ENCODE measurements at places on chromosomes 1 and 21. TPM values are rescaled to one million over a fixed set of nuclear protein-coding genes. Genes with fewer than 3 reads are reported as not detected.

The OR2T33 gene
- not detected for total RNA-seq

The GPR161 gene
- total RNA-seq: 15.0 TPM

The RHD gene
- not detected for total RNA-seq

The C1orf94 gene
- not detected for total RNA-seq

The GBP1 gene
- 0.15 TPM for total RNA-seq

The CLEC20A gene
- not detected for total RNA-seq

The S100A7 gene
- not detected for total RNA-seq

The LCE1C gene
- total RNA-seq: not detected

The TNNT2 gene
- 0.24 TPM for total RNA-seq

The RHEX gene
- total RNA-seq: not detected

The CCDC185 gene
- total RNA-seq: not detected

The FMO3 gene
- not detected for total RNA-seq

The PTGS2 gene
- total RNA-seq: 7.5 TPM

The HRNR gene
- total RNA-seq: not detected

The CLIC6 gene
- 0.09 TPM for total RNA-seq

The SEC16B gene
- 0.68 TPM for total RNA-seq

The S100A8 gene
- not detected for total RNA-seq

The TRIM45 gene
- total RNA-seq: 1.2 TPM

The PHGDH gene
- 86.0 TPM for total RNA-seq

The AMY1C gene
- total RNA-seq: not detected

The DNALI1 gene
- total RNA-seq: not detected

The CD1C gene
- not detected for total RNA-seq

The STRIP1 gene
- total RNA-seq: 12.5 TPM

The ASH1L gene
- 8.1 TPM for total RNA-seq

The PGD gene
- total RNA-seq: 1,330 TPM

The RGSL1 gene
- not detected for total RNA-seq

The TMIGD3 gene
- not detected for total RNA-seq

The ACTN2 gene
- total RNA-seq: 0.05 TPM

The KCNE1 gene
- total RNA-seq: not detected

The PHLDA3 gene
- total RNA-seq: 141 TPM

The IL19 gene
- total RNA-seq: not detected

The C1orf226 gene
- total RNA-seq: 0.93 TPM

The REN gene
- not detected for total RNA-seq

The CAMK2N1 gene
- total RNA-seq: 50.2 TPM

The BCL2L15 gene
- total RNA-seq: 0.59 TPM

The OPTC gene
- total RNA-seq: not detected

The APCS gene
- not detected for total RNA-seq

The GLIS1 gene
- 0.12 TPM for total RNA-seq

The PLD5 gene
- 2.0 TPM for total RNA-seq

The VTCN1 gene
- total RNA-seq: not detected

The CFAP45 gene
- total RNA-seq: 0.83 TPM

The GBP6 gene
- total RNA-seq: not detected

The RASSF5 gene
- 0.98 TPM for total RNA-seq

The RGS5 gene
- total RNA-seq: 0.91 TPM

The IL10 gene
- total RNA-seq: not detected

The WDR4 gene
- 26.2 TPM for total RNA-seq

The HMCN1 gene
- 0.05 TPM for total RNA-seq
